Activated naive CD4-positive, alpha-beta T cell (primary cell): ENCODE measurements at places on chromosomes 1 and 21.

DNA sequence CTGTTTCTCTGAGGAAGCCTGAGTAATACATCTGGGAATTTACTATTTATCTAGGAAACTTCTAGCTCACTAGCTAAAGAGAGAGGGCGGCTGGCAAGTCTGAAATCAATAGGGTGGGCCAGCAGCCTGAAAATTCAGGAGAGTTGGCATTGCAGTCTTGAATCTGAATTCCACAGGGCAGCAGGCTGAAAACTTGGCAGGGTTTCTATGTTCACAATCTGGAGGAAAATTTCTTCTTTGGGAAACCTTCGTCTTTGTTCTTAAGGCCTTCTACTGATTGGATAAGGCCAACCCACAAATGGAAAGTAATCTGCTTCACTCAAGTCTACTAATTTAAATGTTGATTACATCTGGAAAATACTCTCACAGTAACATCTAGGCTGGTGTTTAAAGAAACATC, 101.0 kb upstream of the COG2 start:
- no peak for DNase-seq

GRCh38 chr21:45153358-45154318, 79.3 kb downstream of the ADARB1 start:
- DNase-seq = no peak

- DNase-seq = no peak
Observed at GRCh38 chr1:224116131-224116530, 2.2 kb downstream of the FBXO28 start.

DNA sequence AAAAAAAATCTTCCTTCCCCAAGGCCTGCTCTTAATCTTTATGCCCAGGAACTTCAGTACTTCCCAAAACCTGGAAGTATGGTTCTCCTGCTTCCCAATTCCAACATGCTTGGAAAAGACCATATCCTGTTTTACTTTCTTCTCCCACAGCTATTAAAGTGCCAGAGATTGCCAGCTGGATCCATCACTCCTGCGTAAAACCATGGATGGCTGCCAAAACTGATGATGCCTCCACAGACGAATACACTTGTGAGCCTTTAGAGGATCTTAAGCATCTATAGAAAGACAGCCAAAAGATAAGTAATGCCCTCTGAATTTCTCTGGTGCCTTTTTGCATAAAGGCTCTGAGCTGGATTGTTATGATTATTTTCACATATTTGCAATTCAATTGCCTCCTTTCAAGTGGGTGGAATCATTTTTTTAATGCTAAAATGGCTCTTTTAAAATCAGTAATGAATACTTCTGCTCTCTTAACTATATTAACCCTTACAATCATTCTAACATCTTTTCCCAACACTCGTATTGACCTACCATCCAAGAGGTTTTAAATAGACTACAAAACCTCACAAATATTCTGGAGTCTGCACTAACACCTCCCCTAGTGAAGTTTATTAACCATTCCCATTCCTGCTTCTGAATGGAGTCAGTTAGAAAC, 1807.8 kb downstream of the BRINP3 start:
- DNase-seq = no peak

- no peak for DNase-seq
Observed at GRCh38 chr1:202796670-202797069, 11.6 kb downstream of the KDM5B start.

- DNase-seq = no peak
Observed at GRCh38 chr1:159925719-159926078, 392 bp upstream of the TAGLN2 start.

DNA sequence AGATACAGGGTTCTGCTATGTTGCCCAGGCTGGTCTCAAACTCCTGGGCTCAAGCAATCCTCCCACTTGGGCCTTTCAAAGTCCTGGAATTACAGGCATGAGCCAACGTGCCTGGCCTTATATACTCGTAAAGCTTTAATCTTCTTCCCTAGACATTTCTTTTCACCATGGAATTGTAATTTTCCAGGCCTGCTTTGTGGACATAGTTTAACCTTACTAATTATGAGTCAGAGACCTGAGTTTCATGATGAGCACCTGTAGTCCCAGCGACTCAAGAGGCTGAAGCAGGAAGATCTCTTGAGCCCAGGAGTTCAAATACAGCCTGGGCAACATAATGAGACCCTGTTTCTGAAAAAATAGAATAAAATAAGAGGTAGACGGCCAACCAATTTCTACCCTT, 12.3 kb downstream of the PATJ start:
- no peak for DNase-seq

- no peak for DNase-seq
Observed at GRCh38 chr21:18495523-18495922, 91.9 kb upstream of the TMPRSS15 start.

GRCh38 chr1:117209094-117209493, 1.6 kb downstream of the VTCN1 start:
- no peak for DNase-seq

DNA sequence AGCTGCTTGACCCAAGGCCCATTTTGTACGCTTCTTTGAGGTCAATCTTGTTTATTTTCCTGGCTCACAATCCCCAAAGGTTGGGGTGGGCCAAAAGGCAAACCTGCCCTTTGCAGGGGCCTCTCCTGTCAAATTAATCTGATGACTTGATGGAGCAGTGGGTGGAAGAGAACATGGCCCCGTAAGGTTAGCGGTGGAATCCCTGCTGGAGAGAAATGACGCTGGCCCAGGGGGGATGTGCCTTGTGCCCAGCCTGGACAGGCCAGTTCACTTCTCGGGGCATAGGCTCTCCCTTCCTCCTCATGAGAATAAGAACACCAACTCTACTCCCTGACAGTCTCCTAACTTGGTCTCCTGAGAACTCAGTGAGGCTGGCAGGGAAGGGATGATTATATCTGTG, 40.5 kb downstream of the C1orf198 start:
- no peak for DNase-seq

GRCh38 chr1:115364780-115365155, 26.7 kb upstream of the NGF start:
- no peak for DNase-seq

DNA sequence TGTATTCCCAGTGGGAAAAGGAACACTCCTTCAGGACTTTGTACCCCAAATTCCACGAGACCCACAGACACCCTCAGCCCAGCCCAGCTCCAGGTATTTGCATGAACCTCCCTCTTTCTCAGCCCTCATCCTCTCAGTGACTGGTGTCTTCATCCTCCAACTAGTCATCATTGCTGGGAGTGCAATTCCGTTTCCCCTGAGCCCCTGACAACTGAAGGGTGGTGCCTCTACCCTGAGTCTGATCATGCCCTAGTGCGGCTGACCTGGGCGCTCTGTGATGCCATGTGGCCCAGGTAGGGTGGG, 3.8 kb upstream of the ZNF692 start:
- DNase-seq = no peak

DNA sequence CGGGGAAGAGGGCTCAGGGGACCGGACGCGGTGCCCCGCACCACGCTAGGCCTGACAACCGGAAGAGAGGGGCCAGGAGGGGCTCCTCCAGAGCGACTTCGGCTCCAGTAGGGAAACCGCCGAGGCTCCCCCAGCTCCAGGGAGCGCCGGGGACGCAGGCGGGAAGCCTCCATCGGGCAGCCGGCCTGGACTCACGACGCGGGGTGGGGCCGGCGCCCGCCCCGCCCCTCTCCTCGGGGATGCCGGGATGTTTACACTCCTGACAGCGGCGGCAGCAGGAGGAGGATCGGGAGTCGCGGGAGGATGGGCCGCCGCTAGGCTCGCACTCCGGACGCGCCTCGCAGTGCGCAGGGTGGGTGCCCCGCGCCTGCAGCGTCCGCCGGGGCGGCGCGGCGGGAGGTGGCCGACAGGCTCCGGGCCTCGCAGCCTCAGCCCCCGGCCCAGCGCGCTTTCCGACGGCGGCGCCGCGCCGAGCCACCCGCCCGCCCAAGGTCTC, at the start of gene NEK7:
TSS of gene NEK7 (plus strand) at position 254 of the 496 bp plus-strand sequence. CDS start 75,583 bp downstream, outside the sequence.
- peak; percentile 36 for DNase-seq

DNA sequence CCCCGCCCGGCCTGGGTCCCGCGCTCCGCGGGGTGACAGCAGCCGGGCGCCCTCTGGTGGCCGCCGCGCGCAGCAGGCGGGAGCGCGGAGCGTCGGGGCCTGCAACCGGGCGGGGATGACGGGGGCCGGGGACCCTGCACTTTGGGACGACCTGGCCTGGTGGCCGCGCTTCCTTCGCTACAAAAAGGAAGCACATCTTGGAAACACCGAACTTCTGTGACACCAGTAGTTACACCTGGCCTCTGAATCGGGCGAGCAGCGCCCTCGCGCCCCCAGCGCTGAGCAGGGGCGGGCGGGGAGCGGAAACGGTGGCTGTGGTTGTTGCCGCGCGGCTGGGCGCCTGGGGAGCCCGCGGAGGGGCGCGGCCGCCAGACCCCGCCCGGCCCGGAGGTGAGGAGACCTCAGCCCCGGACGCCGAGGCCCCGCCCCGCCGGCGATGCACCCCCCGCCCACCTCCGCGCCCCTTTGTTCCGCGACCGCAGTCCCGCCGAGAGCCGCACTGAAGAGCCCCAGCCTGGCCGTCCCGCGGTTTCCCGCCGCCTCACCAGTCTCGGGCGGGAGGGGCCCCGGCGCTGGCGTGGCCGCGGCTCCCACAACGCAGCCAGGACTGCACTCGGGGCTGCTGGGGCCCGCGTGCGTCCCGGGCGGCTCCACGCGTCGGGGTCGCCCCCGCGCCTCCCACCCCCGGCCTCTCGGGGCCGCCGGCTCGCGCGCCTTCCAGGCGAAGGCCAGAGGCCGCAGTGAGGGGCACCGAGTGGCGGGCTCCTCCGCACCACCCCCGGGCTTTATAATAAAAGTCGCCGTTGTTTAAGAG, 59.3 kb downstream of the H3-3A start:
- DNase-seq = peak; percentile 46

GRCh38 chr1:71232786-71233185, 152.0 kb upstream of the ZRANB2 start:
- DNase-seq = no peak

DNA sequence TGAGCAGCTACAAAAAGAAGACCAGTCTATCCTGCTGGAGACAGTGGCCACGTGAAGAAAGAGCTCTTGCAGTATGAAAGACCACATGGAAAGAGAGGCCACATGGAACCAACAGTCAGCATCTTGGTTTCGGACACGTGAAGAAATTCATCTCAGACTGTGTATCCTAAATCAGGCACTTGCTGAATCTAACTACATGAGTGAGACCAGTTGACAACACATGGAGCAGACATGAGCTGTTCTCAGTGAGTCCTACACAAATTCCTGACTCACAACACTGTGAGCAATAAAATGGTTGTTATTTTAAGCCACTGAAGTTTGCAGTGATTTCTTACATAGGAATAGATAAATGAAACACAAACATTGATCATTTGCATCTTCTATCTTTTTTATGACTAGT, 2.4 kb upstream of the TAF1A start:
- no peak for DNase-seq

DNA sequence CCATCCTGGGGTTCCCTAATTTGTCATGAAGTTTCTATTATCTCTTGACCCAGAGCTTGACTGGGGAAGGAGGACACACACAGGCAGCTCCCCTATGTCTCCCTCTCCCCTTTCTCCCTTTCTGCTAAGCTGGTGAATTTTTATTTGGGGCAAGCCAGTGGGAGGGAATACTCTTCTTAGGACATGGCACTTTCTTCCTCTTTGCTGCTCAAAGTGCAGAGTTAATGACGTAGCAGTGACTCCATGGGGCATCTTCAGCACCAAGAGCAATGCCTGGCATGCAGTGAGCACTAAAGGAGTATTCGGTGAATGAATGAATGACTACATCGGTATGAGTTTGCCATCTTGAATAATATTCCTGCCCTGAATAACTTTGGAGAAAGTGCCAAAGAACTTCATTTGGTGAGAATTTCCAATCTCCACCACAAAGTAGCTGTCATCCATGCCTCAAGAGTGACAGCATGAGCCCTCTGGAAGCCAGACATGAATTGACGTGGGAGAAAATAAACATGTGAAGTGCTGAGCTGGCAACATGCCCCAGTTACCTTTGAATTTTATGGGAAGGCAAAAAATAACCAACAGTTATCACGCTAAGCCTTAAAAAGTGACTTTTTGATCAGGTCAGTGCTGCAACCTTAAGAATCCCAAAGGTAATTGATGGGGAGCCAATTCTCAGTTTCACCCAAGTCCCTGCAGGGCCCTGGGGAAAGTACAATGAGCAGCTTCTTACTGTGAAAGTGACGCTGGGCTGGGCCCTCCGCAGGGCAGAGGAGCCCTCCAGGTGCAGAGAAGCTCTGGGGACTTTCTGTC, 22.1 kb upstream of the ATF3 start:
- no peak for DNase-seq

DNA sequence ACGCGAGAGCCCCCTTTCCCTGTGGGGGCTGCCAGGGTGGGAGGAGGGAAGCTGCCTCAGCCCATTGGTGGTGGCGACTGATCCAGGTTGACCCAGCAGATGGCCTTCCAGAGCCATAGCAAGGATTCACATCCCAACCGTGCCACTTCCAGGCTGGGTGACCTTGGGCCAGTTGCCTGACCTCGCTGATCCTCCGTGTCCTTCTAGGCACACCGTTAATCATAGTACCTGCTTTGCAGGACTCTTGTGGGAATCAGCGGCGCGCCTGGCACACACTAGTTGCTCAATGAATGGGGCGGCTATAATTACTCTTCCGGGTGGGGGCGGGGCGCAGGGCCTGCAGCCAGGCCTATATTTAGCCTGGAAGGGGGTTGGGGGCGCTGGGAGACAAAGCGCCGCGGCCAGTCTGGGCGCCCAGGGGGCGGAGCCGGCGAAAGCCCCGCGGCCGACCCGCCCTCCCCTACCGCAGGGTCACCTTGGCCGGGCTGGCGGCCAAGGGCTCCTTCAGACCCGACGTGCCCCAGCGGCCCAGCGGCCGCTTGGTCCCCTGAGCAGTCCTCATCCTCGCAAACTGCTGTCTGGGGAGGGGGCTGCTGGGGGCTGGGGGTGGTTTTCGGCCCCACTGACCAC, 5.1 kb downstream of the HSPB7 start:
- no peak for DNase-seq

GRCh38 chr1:171212607-171213351, 27.7 kb downstream of the FMO2 start:
- no peak for DNase-seq

DNA sequence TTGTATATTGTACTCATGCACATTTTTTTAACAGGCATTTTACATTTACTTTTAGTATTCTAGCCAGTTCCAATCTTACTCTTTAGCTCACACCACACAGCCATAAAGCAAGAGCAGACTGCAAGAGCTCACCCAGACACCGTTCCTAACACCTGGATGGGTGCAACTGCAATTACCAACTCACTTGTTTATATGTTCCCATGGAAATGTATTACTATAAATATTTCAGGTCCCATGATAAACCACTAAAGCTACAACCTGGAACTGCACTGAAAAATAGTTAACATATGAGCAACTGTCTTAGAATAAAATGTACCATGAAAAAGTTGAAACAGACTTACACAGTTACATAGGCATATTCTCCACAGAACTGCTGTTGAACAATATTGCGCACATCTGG, 30.8 kb downstream of the USP48 start:
- no peak for DNase-seq

DNA sequence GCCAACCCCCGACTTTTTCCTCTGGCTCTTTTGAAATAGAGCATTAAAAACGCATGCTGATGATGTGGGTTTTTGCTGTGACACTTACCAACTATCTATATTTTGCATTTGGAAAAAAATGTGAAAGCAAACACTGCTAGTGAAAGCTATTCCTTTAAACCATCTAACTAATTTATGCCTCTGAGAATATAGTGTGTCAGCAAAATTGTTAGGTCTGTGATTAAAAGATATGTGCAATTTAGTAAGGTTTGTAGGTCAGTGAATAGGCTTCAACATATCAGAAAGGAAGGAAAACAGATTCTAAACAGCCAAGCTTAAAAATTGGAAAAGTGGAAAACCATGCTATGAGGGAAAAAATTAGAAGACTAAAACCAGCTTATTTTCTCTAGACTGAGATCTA, 1929.3 kb downstream of the NCAM2 start:
- DNase-seq = no peak
